ENCODE measurements at places on chromosomes 12 and 14. TPM values are rescaled to one million over a fixed set of nuclear protein-coding genes. Genes with fewer than 3 reads are reported as not detected.

Gene FAM222A
- 7.8 TPM for total RNA-seq

DNA sequence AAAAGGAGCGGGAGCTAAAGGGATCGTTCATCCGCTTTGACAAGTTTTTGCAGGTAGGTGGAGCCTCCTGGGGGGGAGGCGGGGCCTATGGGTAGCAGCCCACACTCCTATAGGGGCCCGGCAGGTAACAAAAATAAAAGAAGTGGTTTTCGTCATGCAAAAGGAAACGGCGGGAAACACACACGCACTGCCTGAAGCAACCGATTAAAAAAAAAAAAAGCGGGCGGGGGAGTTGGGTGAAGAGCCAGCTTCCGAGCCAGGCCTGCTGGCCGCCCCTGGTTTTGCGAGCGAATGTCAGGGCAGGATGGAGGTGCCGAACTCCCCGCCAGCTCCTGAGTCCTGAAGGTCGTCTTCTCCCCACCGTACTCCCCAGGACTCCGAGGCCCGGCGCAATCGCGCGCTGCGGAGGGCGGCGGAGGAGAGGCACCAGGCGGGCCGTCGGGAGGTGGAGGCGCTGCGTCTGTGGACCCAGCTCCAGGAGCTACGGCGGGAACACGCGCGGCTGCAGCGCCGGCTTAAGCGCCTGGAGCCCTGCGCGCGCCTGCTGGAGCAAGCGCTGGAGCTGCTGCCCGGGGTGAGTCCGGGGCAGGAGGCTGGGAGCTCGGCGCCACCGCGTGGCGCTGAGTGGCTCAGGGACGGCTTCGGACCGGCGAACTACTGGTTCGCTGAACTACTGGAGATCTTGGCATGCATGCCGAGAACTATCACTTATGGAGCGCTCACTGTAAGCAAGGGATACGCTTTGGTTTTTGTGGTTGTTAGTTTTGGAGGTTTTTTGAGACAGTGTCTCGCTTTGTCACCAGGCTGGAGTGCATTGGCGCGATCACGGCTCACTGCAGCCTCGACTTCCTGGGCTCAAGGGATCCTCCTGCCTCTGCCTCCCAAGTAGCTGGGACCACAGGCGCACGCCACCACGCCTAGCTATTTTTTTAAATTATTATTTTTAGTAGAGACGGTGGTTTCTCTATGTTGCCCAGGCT, 3.6 kb downstream of the CFAP73 start:
- DNase-seq = no peak

GRCh38 chr14:22252686-22253085, 336.3 kb downstream of the DAD1 start:
- DNase-seq = no peak

DNA sequence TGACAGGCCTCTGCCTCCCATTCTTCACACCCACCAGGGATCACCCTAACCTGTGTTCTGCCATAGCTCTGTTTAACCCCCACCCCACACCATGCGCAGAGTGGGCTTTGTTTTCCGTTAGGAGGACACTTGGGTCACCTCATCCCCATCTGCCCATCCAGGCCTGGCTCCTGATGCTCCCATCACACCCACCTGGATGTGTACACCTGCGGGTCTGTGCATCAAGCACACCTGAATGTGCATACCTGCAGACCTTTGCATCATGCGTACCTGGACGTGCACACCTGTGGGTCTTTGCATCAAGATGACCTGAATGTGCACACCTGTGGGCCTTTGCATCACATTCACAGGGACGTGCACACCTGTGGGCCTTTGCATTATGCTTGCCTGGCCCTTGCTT, 835.8 kb upstream of the TMEM132C start:
- DNase-seq = no peak

Measured in cardiac septum (tissue), 1 donor.